ENCODE measurements at places on chromosomes 1 and 21.

- DNase-seq = no peak
These were observed 37.0 kb downstream of the ARHGEF10L start for GRCh38 chr1:17576519-17576853.

GRCh38 chr1:2053217-2053616 is 3.0 kb downstream of the PRKCZ start:
- DNase-seq = no peak

- no peak for DNase-seq
These were observed 5.5 kb downstream of the SH2D2A start for GRCh38 chr1:156811168-156811567.

DNA sequence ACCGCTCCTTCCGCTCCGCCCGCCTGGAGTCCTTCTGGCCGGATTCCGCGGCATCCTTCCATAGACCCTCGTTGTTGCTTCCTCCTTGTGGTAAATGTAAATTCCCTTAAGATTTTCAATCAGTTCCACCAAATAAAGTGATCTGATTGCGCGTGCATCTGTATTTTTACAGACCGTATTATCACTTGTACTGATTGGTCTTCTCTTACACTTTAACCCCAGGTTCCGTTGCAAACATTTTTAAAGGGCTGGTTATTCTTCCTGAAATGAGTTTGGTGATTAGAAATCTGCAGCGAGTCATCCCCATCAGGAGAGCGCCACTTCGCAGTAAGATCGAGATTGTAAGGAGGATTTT is 483 bp downstream of the YBEY start:
- DNase-seq = no peak

GRCh38 chr1:14706631-14707030 is 108.1 kb downstream of the KAZN start:
- no peak for DNase-seq

GRCh38 chr21:28253338-28253737 is 739.3 kb downstream of the LTN1 start:
- DNase-seq = no peak

DNA sequence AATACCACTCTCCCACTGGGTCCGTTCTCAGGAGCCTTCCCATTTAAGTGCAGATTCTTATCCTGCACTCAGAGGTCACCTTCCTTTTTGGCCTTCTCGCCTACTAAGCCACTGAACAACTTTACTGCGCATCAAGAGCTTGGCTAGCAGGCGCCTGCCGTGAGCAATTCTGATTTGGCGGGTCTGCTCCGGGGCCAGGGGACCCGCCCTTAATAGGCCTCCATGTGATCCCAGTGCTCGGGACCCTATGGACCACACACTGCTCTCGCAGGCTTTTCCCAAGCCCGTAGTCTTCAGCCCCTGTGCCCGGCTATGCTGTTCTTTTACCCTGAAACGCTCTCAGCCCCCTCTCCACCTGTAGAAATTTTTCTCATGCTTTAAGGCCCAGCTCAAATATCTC is 45.1 kb downstream of the BCL9 start:
- no peak for DNase-seq

- DNase-seq = no peak
These were observed 146.1 kb upstream of the CSF3R start for GRCh38 chr1:36628804-36629203.

Measured in RWPE2 (cell line).